ENCODE measurements at places on chromosomes 2 and 18.
A peak's percentile ranks its signal among the peaks of the same experiment; 100 is the strongest.

GRCh38 chr2:137221797-137222492 lies 456.6 kb downstream of the THSD7B start:
- DNase-seq, result no peak

GRCh38 chr2:205199165-205199850 lies 483.0 kb upstream of the NRP2 start:
- no peak for DNase-seq

DNA sequence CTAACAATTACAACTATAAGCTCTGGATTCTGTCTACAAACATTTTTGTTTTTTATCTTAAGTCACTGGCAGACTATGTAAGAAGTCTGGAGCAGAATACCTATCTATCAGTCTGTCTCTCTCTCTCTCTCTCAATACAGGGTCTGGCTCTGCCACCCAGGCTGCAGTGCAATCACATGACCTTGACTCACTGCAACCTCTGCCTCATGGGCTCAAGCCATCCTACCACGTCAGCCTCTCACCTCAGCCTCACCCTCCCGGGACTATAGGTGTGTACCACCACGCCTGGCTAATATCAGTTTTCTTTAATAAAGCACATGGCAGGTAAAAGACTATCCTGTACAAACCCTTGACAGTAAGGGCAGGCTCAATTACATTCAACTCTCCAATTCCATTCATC lies 96.9 kb downstream of the OSBPL1A start:
- DNase-seq, result no peak

DNA sequence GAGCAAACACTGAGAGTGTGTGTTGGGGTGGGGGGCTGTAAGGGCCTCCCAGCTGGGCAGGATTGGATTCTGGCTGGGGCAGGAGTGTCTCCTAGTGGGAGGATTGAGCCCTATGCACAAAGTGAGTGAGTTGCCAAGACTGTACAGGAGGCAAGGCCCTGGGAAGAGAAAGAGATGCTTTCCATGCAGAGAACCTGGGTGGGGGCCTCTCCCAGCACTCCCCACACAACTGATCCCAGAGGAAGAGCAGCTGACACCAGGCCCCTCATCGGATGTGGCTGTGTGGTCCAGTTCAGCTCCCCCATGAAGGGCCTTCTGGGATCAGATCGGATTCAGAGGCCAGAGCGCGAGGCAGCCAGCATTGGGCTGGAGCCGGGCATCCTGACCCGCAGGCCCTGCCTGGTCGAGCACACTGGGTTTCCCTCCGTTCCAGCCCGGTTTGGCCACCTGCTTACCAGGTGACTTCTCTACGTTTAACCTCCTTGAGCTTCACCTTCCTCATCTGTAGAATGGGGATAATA lies 49.4 kb upstream of the FAHD2A start:
- DNase-seq, result peak; percentile 41

DNA sequence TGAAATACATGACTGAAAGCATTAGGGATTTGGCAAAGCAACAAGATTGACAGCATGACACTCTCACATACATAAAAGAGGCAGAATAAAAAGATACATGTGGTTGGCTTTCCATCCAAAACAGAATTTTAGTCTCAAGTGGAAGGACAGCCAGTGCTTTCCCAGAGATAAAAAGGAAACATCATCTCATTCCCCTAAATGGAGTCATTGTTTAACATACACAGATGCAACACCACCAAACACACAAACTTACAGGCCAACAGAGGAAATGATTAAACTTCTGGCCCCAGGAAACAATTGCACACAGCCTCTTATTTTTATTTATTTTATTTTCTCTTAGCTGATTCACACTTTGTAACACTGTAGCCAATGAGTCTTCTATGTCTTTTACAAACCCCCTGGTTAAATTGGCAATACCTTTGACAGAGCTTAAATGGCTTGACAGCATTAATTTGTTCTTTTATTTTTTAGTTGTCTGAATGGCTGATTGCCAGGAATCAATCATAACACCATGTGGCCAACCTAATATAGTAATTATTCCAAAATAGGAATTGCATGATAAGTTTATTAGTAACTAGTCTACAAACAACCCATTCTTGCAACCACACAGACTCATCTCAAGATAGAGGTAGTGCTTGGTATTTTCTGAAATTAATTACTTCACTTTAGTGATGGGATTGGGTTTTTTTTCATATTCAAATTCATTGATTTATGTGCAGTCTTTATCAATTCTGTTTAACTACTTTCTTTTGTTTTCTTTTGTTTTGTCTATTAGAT lies 190.5 kb downstream of the RND3 start:
- no peak for DNase-seq

GRCh38 chr2:154402213-154402612 lies 296.3 kb upstream of the KCNJ3 start:
- no peak for DNase-seq

- no peak for DNase-seq
These were observed 73.8 kb upstream of the TXNDC2 start for GRCh38 chr18:9811978-9812377.

- DNase-seq, result no peak
These were observed 75.4 kb upstream of the HNMT start for GRCh38 chr2:137888845-137889244.

DNA sequence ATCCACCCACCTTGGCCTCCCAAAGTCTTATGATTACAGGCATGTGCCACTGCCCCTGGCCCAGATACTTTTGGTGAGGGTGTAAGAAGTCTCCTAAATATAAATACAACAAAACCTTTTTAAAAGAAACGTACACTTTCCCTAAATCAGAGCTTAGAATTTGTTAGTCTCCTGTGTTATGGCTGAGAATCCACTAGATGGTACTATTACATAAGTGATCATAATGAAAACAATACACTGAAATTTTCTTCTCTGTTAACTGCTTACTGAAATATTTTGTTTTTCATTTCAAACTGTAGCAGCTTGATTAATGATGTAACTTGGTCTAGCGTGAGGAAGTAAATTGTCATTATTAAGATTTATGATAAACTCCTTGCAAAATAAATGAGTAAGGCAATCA lies 74.8 kb upstream of the FAM98A start:
- DNase-seq, result no peak

- no peak for DNase-seq
These were observed 111.4 kb downstream of the SPP2 start for GRCh38 chr2:234161932-234162331.

GRCh38 chr2:38533180-38533579 lies 69.5 kb downstream of the HNRNPLL start:
- DNase-seq, result no peak

GRCh38 chr2:201132518-201132917 lies 16.6 kb downstream of the CFLAR start:
- DNase-seq, result no peak

GRCh38 chr18:69957747-69958146 lies 10.1 kb upstream of the CD226 start:
- no peak for DNase-seq

DNA sequence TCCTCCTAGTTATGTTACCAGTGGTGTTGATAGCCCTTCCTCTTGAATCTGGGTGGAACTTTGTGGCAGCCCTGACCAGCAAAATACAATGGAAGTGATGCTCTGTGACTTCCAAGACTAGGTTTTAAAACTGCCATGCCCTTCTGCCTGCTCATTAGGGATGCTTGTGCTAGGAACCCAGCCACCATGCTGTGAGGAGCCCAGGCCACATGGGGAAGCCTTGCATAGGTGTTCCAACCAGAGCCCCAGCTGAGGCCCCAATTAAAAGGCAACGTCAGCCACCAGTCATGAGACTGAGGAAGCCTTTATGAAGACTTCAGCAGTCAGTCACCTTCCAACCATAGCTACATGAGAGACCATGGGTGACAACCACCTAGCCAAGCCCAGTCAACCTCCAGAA lies 14.0 kb upstream of the MAPRE2 start:
- no peak for DNase-seq

- no peak for DNase-seq
These were observed 234.8 kb upstream of the KYNU start for GRCh38 chr2:142642650-142643049.

DNA sequence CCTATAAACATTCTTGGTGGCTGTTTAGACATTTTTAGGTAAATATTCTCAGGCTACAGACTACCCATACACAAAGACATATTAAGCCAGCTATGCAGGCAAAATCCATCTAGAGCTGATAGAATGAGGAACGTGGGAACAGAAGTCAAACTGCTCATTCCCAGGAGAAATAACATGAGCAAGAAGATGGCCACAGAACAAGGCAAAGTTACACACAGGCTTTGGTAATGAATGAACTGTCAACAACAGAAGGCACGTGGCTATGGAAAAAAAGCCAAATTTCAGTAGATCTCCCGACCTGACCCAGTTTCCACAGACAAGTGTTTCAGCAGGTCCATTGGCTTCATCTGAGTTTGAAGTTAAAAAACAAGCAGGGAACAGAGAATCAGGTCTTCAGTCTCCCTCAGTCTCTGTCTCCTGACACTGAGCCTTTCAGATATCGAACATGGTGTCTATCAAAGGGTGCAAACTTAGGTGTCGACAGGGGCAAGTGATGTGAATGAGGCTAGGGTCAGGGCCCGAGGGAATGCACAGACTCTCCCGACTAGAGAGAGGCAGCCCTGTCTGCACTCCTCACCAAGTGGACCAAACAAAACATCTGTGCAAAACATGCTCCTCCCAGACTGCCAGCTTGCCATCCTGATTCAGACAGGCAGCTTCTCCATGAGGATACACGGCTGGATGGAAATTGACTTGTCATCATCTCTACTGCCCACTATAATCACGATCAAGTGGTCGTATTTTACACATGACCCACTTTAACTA lies 25.9 kb downstream of the SIGLEC15 start:
- no peak for DNase-seq

DNA sequence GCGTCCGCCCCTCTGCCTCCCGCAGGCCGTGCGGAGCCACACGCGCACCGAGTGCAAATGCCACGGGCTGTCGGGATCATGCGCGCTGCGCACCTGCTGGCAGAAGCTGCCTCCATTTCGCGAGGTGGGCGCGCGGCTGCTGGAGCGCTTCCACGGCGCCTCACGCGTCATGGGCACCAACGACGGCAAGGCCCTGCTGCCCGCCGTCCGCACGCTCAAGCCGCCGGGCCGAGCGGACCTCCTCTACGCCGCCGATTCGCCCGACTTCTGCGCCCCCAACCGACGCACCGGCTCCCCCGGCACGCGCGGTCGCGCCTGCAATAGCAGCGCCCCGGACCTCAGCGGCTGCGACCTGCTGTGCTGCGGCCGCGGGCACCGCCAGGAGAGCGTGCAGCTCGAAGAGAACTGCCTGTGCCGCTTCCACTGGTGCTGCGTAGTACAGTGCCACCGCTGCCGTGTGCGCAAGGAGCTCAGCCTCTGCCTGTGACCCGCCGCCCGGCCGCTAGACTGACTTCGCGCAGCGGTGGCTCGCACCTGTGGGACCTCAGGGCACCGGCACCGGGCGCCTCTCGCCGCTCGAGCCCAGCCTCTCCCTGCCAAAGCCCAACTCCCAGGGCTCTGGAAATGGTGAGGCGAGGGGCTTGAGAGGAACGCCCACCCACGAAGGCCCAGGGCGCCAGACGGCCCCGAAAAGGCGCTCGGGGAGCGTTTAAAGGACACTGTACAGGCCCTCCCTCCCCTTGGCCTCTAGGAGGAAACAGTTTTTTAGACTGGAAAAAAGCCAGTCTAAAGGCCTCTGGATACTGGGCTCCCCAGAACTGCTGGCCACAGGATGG lies 7.1 kb upstream of the WNT10A start:
- DNase-seq, result no peak

DNA sequence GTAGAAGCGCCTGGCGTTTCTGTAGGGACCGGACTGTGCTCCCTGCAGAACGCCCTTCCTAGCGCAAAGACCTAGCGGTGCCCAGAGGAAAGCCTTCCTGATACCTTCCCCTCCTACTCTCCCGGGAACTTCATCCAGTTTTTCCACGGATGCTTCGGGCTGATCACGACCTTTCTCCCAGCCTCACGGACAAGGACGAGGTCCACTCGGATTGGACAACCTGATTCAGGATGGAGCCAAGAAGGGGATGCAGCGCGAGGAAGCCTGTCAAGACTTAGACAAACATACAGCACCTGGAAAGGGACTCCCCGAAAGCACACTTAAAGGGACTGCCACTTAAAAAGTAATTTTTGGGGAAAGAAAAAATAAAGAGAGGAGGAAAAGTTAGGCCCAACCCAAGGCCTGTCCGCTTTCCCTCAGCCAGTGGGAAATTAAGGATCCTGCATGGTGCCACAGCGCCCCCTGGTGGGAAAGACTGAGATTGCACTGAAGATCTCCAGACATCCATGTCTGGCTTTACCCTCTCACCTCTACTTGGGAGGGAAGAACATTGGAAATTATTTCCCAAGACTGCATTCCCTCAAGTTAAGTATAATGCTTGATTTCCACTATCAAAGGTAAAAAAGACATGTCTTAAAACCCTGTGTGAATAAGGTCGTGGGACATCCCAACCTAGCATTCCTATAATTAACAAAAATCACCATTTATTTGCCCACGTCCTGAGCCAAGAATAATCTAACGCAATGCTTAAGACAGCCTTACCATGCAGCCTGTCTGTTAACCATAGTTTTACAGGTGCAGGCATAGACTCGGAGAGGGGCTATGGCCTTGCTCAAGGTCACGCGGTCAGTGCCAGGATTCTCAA lies 13.4 kb upstream of the COPS8 start:
- no peak for DNase-seq

- DNase-seq, result no peak
These were observed 48.5 kb upstream of the CCDC195 start for GRCh38 chr2:224764565-224765236.

GRCh38 chr18:32174719-32175118 lies 15.1 kb upstream of the MEP1B start:
- DNase-seq, result no peak

GRCh38 chr2:46050027-46050426 lies 247.2 kb upstream of the EPAS1 start:
- no peak for DNase-seq

GRCh38 chr2:230895536-230896345 lies 29.3 kb downstream of the GPR55 start:
- peak; percentile 55 for DNase-seq

- DNase-seq, result no peak
These were observed 398.8 kb downstream of the CCDC85A start for GRCh38 chr2:56582570-56582969.

- DNase-seq, result no peak
These were observed 12.1 kb downstream of the CAPN14 start for GRCh38 chr2:31205186-31205585.

- no peak for DNase-seq
These were observed 8.5 kb upstream of the GMPPA start for GRCh38 chr2:219490186-219490585.

DNA sequence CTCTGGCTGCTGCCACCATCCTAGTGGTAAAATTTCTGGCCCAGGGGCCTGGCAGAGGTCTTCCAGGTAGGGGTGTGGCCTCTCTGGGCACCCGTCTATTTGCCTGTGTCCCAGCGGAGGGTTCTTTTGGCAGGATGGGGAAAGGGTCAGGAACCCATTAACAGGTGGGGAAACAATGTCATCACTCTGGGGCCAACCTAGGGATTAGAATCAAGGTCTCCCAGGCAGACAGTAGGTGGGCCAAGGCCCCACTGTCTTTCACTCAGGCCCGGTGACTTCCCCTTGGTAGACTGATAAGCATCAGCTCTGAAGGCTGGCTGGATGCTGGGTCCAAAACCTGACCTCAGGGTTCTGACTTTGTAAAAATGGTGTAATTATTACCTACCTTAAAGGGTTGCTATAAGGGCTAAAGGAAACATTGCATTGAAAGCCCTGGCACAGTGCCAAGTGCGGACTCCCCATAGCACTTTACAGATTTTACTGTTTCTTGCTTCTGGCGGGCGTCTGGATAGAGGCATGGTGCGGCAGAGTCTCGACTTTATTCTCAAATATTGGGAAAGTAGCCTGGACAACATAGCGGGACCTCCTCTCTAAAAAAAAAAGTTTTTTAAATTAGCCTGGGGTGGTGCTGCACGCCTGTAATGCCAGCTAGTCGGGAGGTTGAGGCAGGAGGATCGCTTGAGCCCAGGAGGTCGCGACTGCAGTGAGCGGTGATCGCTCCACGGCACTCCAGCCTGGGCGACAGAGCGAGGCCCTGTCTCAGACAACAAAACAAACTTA lies 2.2 kb downstream of the LBX2 start:
- no peak for DNase-seq
